Putamen (tissue), 1 donor: ENCODE measurements at places on chromosomes 3 and 15.

DNA sequence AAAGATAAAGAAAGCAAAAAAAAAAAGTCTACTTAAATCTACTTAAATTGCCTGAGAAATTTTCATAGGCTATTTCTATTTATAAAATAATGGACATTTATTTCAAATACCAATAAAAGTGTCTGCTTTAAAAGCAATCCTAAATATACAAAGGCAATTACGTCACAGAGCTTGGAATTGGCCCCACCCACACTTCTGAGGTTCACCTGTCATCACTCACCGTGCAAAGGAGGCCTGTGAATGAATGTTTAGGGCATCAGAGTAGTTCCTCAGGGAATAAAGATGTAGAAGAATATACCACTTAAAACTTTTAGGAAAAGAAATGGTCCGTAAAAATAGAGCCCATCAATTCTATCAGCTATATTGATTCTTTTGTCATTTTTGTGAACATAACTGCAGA, 621.8 kb downstream of the ROBO1 start:
- no peak for DNase-seq

DNA sequence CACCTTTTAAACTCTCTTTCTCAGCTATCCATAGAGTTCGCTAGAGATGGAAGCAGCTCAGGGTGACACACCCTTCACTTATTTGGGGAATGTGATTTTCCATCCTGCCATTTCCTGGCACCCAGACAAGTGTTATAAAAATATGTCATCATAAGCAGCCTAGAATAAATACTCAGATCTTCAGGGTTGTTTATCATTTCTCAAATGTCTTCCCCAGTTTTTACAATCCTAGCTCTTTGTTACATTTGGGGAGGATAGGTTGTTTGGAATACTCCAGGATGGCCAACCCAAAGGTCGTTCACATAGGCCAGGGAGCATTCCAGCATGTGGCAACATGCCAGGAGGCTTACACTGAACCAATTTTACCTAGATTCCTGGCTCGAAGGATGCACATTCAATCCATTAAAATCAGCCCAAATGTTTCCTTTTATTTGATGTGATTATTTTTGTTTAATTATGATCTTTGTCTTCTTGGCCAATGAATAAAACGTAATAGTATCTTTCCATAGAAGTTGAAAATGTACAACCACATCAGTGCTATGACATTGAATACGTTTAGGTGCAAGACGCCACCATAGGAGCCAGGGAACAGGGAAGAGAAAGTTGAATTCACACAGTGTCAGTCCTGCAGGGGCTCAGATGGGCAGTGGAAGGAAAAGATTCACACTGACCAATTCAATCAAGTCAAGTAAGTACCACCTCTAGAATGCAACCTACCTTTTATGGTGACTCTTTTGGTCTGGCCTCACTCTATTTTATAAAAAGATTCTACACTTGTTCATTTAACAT, 537.7 kb upstream of the MDFIC2 start:
- DNase-seq, result no peak

DNA sequence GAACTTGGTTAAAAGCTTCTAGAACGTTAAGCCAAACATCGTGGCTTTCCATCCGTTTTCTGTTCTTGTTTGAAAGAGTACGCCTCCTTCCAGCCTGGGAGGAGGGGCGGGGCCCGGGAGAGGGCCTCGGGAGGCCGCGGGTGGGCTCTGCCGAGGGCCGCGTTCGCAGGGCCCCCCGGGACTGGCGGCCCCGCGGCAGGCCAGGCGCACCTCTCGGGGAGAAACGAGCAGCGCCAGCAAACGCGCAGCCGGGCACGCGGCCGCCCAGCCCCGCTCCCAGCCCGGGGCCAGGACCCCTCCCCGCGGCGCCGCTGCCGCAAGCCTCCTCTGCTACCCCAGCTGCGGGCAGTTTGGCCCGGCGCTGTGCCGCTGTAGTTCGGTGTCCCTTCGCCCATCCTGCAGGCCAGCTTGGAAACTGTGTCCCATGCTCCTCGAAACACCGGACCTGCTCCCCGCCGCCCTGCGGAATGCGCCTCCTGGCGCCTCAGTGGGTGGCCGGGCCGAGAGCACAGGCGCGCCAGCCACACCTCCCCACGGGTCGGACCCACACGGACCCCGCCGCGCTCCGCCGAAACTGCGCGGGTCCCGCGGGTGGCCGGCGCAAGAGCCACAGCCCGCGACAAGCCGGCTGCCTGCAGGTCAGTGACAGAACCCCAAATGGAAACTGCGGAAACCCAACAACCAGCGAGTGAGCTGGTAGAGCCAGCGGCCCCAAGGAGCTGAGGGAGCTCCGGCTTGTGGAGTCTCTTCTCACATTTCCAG, 2.3 kb downstream of the OCA2 start:
- no peak for DNase-seq

GRCh38 chr15:101579631-101580163, 72.5 kb downstream of the TM2D3 start:
- no peak for DNase-seq

DNA sequence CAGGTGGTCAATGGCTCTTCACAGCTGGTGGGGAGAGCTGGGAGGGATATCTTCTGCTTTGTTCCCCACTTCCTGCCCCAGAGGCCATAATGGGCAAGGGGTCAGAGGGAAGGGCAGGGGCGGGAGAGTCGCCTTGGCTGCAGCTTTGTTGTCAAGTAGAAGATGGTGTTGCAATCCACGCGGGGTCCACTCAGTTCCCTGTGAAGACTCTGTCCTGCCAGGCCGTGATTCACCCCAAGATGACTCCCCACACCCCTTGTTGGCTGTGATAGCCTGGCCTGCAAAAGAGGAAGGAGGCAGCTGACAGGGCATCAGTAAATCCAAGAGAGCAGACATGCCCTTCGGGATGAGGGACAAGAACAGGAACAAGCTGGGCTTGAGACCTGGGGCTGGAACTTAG, 6.9 kb downstream of the GALNT15 start:
- no peak for DNase-seq

- no peak for DNase-seq
Observed at GRCh38 chr3:19384868-19385267, 236.6 kb downstream of the KCNH8 start.

DNA sequence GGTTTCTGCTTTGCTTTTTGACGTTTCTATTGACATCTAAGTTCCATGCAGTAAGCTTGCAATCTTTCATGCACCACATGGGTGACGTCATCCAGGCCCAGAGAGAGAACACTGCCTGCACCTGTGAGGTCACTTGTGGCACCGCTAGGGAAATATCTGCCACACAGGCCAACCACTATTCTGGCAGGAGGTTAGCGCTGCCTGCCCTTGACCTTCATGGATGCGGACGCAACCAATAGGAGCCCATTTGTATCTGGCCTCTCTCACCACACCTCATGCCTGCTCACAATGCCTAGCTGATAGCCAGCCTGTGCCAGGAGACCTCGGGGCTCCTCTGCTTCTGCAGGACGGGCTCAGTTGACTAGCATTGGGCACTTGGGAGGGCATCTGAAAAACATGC, 55.8 kb upstream of the PRR23E start:
- no peak for DNase-seq

DNA sequence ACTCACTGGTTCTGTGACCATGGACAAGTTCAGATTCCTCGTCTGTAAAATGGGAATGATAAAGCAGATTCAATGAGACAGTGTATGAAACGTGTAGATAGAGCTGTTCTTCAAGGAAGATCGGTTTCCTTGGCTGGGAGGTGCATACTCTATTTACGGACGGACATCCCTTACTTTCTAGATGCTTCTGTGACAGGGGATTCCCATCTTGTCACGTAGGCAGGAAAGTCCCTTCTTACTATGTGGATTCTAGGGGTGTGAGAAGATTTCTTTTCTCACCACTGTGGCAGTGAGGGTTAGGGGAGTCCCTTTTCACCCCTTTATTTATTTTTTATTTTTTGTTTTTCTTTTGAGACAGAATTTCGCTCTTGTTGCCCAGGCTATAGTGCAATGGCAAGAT, 180.9 kb upstream of the TBL1XR1 start:
- DNase-seq, result no peak

DNA sequence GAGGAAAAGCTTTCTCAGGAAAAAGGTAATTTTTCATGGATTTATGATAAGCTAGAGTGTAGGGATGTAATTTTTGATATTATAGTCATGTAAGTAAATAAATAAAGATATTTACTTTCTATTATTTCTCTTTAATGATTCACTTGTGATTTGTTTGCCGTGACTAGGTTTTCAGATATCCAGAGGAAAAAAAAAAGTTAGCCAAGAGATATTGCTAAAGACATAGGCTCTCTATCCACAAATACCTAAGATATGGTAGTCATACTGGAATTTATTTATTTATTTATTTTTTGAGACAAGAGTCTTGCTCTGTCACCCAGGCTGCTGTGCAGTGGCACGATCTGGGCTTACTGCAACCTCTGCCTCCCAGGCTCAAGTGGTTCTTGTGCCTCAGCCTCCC, 59.9 kb downstream of the AP4E1 start:
- DNase-seq, result no peak

DNA sequence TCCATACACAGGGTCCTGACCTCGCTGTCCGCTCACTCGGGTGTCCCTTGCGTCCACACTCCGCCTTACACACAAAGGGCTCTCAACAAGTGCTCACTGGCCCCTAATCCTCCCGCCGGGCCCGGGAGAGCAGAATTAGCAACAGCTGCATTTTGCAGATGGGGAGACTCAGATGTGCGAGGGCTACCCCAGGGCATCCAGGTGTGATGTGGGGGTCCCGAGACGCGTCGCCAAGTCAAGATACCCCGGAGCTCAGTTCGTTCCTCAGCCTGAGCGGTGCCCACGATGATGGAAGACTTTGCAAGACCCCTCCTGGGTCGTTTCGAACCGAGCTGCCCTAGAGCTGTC, 14.9 kb upstream of the WNT7A start:
- no peak for DNase-seq

- no peak for DNase-seq
Observed at GRCh38 chr15:37004981-37005735, 95.2 kb downstream of the MEIS2 start.

DNA sequence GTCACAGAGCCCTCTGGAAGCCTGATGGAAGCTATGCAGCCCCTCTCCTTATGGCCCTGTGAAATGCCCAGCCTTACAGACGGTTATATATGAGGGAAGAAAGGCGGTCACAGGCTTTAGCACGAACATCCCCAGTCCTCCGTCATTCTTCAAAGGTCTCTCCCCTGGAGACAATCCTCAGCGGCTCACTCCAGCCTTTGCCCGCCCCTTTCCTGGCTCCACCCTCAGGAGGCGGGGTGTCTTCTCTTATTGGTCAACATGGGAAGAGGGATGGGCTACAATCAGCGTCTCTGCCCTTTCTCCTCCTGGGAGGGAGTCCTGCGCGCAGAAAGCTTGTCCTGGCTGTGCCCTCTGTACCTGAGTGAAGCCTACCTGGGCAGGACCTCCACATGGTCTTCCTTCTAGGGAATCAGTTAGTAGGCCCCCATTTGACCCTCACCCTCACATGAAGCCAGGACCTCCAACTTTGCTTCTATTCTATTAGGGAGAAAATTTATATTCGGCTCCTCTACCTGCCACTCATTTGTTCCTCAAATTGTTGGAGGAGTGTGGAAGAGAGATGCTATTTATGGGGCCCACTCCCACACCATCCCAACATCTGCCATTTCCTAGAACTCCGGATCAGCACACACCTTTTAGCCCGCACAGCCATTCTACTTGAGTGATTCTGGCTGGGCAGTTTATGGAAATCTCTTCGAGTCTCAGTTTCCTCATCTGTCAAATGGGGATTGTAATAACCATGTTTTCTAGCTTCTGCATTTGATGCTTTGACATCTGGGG, 112.9 kb upstream of the SLC6A11 start:
- DNase-seq, result peak; percentile 71

DNA sequence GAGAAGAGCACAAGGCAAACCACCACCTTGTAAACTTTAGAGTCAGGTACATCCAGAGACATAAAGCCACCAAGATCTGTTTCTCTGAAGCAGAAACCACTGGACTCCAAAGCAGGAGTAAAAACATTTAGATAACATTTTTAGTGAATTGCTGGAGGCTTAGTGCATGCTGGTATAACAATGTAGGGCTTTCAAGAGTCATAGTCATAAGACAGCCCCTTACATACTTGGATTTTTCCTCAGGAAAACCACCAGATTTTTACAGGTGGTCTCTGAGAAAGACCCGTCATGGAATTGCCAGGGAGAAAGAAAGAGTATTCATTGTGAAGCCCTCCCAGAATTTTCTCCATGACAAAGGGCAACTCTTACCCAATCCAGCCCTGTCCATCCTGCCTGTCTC, 434.5 kb upstream of the NAALADL2 start:
- no peak for DNase-seq

DNA sequence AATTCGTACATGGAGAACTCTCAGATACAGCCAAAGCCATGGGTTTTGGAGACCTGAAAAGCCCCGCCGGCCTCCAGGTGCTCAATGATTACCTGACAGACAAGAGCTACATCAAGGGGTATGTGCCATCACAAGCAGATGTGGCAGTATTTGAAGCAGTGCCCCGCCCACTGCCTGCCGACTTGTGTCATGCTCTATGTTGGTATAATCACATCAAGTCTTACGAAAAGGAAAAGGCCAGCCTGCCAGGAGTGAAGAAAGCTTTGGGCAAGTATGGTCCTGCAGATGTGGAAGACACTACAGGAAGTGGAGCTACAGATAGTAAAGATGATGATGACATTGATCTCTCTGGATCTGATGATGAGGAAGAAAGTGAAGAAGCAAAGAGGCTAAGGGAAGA, 23.5 kb downstream of the MYO5A start:
- no peak for DNase-seq

DNA sequence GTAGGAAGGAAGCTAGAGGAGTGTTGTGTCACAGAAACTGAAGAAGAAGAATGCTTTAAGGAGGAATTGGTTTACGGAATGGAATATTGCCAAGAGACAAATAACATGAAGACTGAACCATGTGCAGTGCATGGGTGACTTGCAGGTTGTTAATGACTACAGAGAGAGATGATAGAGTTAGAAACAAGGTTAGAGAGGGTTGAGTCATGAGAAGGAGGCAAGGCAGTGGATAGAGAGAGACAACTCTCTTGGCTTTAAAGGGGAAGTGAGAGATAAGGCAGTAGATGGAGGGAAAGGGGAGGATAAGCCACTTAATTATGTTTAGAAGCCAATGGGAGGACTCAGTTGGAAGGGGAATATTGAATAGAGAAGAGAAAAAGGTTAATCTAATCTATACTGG, 119.3 kb upstream of the CCNL1 start:
- no peak for DNase-seq

- no peak for DNase-seq
Observed at GRCh38 chr3:53577506-53577905, 83.1 kb downstream of the CACNA1D start.

DNA sequence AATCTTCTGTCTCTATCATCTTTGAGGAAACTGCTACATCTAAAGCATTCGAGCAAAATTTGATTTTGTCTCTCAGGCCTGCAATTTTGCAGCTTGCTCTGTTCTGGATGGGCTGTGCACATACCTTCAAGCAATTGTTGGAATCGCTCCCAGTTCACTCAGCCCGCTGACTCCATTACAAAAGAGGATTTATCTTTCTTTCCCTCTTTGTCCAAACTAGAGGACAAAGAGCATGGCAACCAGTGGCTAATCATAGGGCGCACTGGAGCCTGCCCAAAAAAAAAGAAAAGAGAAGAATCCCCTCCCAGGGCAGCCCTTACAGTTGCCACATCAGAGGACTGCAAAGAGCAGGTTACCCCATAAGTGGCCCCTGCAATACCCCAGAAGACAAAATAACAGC, 49.0 kb upstream of the DUT start:
- no peak for DNase-seq
